ENCODE measurements at places on chromosomes 4 and X.
A peak's percentile ranks its signal among the peaks of the same experiment; 100 is the strongest.

GRCh38 chr4:152693871-152694270 is 14.1 kb upstream of the TMEM154 start:
- DNase-seq = no peak

DNA sequence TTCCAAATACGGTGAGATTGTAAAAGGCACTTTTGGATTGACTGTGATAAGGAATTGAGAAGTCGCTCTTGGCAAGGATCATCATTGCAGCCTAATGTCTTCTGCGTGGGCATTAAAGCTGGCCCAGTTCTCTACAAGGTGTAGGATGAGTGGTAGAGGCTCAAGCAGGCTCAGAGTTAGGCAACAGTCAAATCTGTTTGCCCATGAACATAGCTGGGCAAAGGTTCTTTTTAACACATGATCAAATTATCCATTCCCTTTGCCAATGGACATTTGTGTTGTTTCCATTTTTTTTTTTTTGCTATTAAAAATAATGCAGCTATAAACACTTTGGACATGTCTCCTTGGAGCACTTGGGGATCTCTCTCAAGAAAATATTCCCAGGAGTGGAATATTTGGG is 229.1 kb upstream of the FAT1 start:
- no peak for DNase-seq

DNA sequence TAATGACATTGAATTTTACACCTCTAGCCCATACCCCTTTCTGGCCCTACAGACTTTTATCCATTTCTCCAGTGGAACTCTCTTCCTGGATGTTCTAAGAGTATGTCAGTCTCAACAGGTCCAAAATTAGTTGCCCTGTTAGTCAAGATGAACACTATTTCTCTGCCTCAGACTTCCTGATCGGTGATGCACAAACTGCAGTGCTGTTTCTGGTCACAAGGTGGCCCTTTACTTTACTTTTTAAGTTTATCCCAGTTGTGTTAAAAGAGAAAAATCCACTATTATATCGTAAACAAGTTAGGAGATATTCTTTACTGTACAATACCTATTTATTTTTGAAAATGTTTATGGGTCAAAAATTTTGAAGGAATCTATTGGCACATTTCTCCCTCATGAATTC is 13.1 kb downstream of the TCEAL7 start:
- DNase-seq = peak; percentile 16

- no peak for DNase-seq
Observed at GRCh38 chrX:68433155-68433980, at the start of gene OPHN1. TSS of gene OPHN1 (minus strand) at chrX:68433495. CDS start at chrX:68433020, 475 bp downstream.
